Occipital lobe (tissue), 3 donors: ENCODE measurements at places on chromosomes 7 and 10. TPM values are rescaled to one million over a fixed set of nuclear protein-coding genes. Genes with fewer than 3 reads are reported as not detected.
A peak's percentile ranks its signal among the peaks of the same experiment; 100 is the strongest.

GRCh38 chr7:70571961-70572360, 560.0 kb upstream of the GALNT17 start:
- DNase-seq = peak; percentile 5

DNA sequence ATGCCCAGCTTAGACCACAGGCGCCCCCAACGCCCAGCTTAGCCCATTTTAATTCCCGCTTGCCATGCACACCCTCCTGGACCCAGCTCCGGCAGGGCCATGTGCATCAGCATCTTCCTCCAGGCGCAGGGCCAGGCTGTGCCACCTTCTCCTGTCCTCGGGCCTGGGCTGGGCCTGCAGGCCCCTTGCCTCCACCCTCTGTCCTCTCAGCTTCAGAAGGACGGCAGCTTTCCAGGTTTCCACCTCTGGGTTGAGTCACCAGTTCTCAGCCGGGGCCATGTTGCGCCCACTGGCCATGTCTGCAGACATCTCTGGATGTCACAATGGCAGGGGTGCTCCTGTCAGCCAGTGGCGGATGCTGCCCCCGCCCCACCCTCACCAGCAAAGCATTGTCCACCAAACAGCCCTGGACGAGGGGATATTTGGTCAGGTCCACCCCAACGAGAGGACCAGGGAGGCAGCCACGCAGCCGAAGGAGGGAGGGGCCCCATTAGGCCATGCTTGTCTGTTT, 59.1 kb upstream of the NKX6-2 start:
- DNase-seq = no peak

DNA sequence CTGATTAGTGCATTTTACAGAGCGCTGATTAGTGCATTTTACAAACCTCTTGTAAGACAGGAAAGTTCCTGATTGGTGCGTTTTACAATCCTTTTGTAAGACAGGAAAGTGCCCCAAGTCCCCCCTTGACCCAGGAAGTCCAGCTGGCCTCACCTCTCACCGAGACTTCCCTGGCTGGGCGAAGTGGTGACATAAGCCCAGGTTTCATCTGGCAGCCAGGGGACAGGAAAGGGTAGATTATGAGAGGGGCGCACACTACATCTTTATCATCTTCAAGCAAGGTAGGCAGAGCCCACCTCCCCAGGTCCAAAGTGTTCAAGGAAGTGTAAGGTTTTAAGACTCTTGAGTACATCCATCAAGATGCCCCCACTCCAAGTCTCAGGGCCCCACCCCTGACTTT, 5.5 kb upstream of the GDF10 start:
- no peak for DNase-seq

GRCh38 chr10:43622038-43622437, 15.8 kb downstream of the ZNF485 start:
- no peak for DNase-seq

C10orf67 gene
- total RNA-seq = 0.16 TPM

GRCh38 chr7:42340436-42340835, 103.4 kb upstream of the GLI3 start:
- DNase-seq = no peak

- DNase-seq = no peak
Measured at GRCh38 chr10:86163522-86164173, 202.9 kb downstream of the GRID1 start.

ITIH5 gene
- total RNA-seq = 14.3 TPM

GRCh38 chr7:100190048-100190711, 12.5 kb downstream of the STAG3 start:
- no peak for DNase-seq

DNA sequence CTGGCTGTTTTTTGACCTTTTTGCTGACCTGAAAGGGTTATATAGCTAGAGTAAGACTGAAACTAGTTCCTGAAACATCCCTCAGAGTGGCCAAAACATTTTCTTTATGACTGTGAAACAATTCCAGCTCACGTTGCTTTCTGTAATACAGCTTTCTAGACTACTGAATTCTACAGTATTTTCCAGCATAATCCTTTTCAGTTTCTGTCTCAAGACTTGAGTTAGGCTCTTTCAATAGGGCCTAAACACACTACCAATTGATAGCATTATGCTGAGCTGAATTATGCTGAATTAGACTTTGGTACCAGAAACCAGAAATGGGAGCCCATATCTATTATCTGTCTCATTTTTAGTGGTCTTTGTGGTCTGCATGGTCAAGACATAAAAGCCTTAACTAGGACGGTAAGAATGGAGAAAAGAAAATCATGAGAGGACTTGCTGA, 72.6 kb downstream of the EPDR1 start:
- DNase-seq = no peak

GRCh38 chr10:17452060-17452841, 2.1 kb downstream of the ST8SIA6 start:
- DNase-seq = no peak

GRCh38 chr7:51256209-51256781, 60.3 kb downstream of the COBL start:
- DNase-seq = peak; percentile 36

SEMA3A gene
- 46.8 TPM for total RNA-seq

SNCG gene
- 2.7 TPM for total RNA-seq

PTPRZ1 gene
- 250 TPM for total RNA-seq

DNA sequence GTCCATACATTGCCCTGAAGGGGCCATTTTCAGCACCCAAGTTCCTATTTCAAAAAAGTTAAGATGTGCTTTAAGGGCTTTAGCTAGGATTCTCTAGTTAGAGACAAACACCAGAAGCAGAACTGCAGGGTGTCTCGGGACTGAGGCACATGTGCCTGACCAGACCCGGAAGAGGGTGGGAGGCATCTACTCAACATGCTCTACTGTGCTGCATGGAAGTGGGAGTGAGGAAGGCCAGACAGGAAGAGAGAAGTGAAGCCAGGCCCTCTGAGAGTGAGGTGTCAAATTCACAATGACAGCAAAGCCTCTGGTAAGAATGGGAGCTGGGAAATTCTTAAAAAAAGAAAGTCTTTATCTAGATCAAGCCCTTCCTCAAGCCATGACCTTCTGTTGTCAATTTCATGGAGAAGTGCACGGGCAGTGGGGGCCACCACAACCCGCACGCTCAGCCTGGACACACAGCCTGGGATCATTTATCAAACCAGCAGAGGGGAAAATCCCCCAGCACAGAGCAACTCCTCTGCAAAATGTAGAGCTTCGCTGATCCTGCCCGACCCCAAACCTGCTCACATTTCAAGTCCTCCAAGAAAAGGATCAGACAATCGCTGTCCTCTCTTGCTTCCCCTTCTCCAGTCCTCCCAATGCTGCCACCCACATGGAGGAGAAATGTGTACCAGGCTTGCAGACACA, 38.7 kb downstream of the PLXNA4 start:
- DNase-seq = no peak

MBL2 gene
- total RNA-seq = not detected

DNA sequence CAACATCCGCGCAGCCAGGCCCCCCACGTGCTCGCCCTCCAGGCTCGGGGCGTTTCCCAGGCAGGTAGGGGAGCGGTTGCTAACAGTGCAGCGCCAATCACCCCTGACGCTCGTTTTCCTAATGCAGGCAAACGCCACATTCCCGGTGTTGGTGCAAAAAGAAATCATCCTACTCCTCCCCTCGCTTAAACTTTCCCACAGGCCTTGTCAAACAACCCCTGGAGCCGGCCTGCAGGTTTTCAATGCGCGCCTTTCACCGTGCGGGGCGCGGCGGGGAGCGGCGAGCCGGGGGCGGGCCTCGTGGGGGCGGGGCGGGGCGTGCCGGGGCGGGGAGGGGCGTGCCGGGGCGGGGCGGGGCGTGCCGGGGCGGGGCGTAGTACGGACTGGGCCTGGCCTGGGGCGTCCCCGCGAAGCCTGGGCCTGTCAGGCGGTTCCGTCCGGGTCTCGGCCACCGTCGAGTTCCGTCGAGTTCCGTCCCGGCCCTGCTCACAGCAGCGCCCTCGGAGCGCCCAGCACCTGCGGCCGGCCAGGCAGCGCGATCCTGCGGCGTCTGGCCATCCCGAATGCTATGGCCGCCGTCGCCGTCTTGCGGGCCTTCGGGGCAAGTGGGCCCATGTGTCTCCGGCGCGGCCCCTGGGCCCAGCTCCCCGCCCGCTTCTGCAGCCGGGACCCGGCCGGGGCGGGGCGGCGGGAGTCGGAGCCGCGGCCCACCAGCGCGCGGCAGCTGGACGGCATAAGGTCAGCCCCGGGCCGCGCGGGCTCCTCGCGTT, at the start of gene ECHDC3:
Gene ECHDC3 (plus strand): TSS at position 374 of the 770 bp plus-strand sequence. CDS start 195 bp downstream, at position 569.
- DNase-seq = peak; percentile 4

DNA sequence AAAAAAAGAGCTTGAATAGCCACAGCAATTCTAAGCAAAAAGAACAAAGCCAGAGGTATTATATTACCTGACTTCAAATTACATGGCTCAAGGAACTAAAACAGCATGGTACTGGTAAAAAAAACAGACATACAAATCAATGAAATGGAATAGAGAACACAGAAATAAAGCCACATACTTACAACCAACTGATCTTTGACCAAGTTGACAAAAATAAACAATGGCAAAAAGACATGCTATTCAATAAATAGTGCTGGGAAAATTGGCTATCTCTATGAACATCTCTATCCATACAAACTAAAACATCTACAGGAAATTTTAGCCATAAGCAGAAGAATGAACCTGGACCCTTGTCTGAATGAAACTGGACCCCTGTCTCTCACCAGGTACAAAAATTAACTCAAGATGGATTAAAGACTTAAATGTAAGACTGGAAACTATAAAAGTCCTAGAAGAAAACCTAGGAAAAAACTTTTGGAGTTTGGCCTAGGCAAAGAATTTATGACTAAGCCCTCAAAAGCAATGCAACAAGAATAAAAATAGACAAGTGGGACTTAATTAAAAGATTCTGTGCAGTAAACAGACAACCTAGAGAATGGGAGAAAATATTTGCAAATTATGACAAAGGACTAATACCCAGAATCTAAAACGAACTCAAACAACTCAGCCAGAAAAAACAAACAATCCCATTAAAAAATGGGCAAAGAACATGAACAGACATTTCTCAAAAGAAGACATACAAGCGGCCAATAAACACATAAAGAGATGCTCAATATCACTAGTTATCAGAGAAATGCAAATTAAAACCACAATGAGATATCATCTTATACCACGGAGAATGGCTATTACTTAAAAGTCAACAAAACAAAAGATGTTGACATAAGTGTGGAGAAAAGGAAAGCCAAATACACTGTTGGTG, 72.8 kb upstream of the DDC start:
- no peak for DNase-seq

ZNF282 gene
- total RNA-seq = 25.7 TPM

GRCh38 chr7:26179826-26180497, 20.6 kb downstream of the HNRNPA2B1 start:
- DNase-seq = no peak

DNA sequence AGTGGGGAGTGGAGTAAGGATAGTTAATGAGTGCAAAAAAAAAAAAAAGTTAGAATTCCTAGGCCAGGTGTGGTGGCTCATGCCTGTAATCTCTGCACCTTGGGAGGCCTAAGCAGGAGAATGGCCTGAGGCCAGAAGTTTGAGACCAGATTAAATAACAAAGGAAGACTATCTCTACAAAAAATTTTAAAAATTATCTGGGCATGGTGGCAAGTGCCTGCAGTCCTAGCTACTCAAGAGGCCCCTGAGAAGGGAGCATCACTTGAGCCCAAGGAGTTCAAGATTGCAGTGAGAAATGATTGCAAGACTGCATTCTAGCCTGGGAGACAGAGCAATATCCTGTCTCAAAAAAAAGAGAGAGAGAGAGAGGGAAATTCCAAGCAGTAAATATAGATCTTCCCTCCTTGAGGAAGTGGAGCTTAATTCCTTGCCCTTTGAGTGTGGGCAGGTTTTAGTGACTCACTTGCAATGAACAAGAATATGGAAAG, 19.5 kb upstream of the CSTF2T start:
- DNase-seq = no peak

DNA sequence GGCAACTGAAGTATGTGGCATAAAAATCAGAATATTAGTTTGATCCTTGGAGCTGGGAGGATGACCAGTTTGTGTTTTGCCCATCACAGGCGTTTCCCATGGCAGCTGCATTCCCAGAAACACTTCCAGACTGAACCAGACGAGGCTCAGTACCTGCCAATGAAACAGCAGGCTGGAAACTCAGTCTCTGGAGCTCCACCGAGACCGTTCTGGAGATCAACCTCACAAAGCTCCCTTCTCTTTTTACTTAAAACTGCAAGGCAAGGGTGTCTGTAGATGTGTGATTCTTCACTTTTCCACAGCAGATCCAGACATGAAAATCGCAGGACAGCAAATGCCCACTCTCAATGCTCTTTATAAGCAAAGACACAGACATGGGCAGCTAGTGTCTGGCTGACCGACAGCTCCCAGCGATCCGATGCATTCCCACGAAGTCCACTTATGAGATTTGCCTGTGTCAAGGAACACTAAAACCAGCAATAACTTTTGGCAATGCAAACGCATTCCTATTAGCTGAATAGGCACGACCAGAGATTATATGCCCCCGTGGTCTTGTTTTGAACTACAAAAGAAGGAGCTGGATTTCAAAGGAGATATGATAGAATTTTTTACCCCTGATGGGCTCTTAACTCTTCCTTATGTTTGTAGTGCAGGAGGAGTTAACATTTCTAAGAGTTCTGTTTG, 72.6 kb downstream of the ADAM12 start:
- DNase-seq = no peak

GRCh38 chr10:85921789-85922188, 444.8 kb downstream of the GRID1 start:
- DNase-seq = no peak

AMPH gene
- total RNA-seq = 17.0 TPM

TMEM229A gene
- total RNA-seq = 1.7 TPM

RBP3 gene
- total RNA-seq = not detected

- no peak for DNase-seq
Measured at GRCh38 chr10:46557319-46558121, 1.1 kb upstream of the GPRIN2 start.

GRCh38 chr7:122802301-122802751, 83.9 kb downstream of the CADPS2 start:
- no peak for DNase-seq

- DNase-seq = no peak
Measured at GRCh38 chr7:17986851-17987250, 40.8 kb downstream of the PRPS1L1 start.

DNA sequence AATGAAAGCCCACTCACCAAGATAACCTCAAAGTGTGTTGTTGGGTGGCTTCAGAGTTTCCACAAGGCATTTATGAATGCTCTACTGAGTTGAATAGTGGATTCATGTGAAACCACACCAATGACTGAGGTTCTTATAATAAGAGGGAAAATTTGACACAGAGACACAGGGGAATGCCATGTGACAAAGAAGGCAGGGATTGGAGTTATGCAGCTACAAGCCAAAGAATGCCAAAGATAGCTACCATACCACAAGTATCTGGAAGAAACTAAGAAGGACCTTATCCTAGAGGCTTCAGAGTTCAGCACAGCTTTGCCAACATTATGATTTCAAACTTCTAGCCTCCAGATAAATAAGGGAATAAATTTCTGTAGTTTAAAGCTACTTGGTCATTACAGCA, 68.0 kb upstream of the PCDH15 start:
- DNase-seq = no peak

DNA sequence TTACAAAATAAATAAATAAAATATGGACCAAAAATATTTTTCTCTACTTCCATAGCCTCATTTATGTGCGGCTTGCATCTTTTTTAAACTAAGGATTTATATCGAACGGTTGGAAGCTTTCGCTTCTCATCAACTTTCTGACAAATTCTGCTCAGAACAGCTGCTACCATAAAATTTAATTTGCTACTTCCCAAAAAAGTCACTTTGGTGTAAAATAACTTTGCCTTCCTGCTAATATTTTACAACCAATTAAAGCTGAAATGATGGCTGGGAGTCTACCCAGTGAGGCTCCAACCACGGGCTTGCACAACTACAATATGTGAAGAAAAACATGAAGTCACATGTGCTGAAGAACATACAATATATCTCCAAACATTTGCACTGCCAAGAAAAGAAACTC, 253.1 kb upstream of the NEBL start:
- no peak for DNase-seq

- no peak for DNase-seq
Measured at GRCh38 chr7:2734084-2734686, 46.2 kb downstream of the AMZ1 start.
